ENCODE measurements at places on chromosomes 5 and 9. TPM values are rescaled to one million over a fixed set of nuclear protein-coding genes. Genes with fewer than 3 reads are reported as not detected.

GRCh38 chr5:90916947-90917800 lies 358.6 kb downstream of the ADGRV1 start:
- DNase-seq: no peak

DNA sequence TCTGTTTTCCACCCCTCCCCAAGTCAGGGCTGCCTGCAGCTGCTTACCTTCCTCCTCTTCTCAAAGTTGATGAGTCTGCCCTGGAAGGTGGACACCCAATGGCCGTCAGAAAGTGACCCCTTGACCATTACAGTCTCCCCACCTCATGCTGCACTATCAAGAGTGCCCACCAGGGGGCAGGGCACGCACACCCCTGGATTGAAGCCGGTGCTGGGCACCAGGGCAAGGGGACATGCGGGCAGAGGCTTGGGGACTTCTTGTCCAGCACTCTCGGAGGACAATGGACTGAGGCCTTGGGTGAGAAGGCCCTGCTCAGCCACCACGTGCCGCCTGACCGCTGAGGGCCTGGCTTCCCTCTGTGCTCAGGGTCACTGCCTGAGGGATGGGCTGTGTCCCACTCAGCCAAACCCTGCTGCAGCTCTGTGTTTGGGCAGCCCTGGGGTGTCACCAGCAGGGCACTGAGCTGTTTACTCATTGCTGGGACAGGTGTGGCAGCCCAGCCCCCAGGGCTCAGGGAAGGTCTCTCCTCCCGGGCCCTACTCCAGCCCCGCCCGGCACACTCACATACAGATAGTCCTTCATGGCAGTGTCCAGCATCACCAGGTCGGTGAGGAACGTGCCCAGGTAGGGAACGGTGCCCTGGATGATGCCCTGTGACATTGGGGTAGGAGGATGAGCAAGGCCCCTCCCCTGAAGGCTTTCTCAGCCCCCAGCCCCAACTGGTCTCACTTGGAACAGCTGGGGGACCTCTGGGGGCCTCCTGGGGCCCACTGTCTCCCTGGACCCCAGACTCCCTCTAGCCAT lies 17.7 kb downstream of the RALGDS start:
- no peak for DNase-seq

GRCh38 chr9:109331353-109331752 lies 10.5 kb upstream of the EPB41L4B start:
- no peak for DNase-seq

DNA sequence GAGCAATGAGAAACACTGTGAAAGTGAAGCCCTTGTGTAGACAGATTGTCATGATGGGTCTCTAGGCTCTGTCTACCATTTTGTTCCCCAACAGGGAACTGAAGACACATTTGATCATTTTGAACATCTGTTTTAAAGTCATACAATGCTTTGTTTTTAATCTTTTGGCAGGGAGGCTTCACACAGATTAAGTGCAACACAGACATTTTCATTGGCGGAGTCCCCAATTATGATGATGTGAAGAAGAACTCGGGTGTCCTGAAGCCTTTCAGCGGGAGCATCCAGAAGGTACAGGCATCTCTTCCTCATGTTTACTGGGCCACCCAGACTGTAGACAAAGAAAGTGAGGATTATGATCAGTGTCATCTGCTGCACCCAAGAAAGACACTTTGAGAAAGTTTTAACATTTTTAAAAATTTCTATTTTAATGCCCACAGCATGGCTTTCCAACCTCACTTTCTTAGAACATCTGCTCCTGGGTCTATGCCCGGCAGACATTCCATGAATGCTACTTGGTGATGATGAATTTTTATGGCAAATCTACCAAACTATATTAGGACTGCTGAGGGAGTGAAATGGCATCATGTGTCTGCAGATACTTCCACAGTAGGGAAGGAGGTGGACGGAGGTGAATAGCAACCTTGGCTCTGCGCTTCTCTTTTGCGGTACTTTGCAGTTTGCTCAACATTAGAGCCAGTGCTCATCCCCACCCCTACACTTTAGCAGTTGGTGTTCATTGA lies 121.3 kb downstream of the LIFR start:
- DNase-seq: no peak

- no peak for DNase-seq
Measured at GRCh38 chr9:80496901-80497556, 925.3 kb downstream of the TLE4 start.

Gene PTBP3
- polyA plus RNA-seq: 76.2 TPM

Gene UBE2QL1
- polyA plus RNA-seq: 0.82 TPM

Measured in renal pelvis (tissue), 12 donors.